ENCODE measurements at places on chromosomes 7 and 10.
A peak's percentile ranks its signal among the peaks of the same experiment; 100 is the strongest.

GRCh38 chr10:117353684-117354083, 21.6 kb downstream of the PDZD8 start:
- DNase-seq, result no peak

GRCh38 chr10:113447278-113447677, 105.6 kb upstream of the HABP2 start:
- DNase-seq, result no peak

DNA sequence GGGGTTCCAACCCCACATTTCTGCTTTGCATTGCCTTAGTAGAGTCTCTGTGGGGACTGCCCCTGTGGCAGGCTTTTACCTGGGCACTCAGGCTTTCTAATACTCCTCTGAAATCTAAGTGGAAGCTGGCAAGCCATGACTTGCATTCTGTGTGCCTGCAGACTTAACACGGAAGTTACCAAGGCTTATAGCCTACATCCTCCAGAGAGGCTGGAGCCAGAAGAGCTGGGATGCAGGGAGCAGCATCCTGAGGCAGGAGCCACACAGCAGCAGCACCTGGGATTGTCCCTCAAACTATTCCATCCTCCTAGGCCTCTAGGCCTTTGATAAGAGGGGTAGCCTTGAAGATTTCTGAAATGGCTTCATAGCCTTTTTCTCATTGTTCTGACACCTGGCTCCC, 22.1 kb upstream of the ABCC2 start:
- DNase-seq, result no peak

GRCh38 chr10:112299456-112299855, 16.3 kb downstream of the TECTB start:
- no peak for DNase-seq

DNA sequence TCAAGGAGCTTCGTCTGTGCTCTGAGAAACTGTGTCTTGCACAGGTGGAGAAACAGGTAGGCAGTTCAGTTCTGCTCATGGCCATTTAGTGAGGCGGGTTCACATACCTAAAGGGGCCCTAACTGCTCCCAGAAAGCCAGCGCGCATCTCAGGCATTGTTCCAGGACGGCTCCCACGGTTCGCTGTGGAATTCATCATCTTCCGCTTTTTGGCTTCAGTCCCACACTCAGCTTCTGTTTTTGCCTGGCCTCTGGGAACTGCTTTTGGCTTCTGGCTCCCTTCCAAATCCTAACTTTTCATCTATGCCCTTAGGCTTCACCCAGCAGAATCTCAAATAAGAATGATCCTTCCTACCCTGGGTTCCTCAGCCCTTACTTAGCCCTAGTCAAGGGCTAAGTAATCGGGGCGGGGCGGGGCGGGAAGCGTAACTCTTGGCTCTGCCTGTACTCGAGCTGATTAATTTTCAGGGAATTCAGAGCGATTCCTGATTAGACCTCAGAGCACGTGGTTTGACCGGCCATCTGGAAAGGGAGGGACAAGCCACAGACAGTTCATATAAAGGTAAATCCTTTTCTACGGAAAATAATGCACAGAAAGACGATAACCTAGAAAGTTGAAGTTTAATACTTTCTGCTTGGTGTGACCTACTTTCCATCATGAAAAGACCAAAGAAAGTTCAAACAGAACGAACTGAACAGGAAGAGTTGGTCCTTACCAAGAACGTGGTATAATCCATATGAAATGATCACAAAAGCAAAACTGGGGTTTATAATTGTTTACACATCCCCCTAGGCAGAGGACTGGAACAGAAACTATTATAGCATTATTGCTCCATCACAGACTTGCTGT, 105.7 kb downstream of the ST8SIA6 start:
- peak; percentile 56 for DNase-seq

DNA sequence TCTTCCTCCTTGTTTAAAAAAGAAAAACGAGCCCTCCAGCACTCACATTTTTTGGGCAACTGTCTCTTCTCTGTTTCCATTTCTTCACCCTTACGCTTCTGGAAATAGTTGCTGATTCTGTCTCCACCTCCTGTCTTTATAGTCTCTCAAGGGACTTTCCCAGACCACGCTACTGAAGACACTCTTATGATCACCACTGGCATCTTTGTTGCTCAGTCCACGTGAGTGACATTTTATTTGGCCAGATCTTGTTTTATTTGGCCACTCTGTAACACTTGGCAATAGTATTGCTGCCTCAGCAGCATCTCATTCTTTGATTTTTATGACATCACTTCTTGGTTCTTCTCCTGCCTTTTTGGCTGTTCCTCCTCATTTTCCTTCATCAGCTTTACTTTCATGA, 21.6 kb upstream of the NME8 start:
- no peak for DNase-seq

All from endothelial cell of umbilical vein (primary cell).